ENCODE measurements at places on chromosomes 4 and X.

DNA sequence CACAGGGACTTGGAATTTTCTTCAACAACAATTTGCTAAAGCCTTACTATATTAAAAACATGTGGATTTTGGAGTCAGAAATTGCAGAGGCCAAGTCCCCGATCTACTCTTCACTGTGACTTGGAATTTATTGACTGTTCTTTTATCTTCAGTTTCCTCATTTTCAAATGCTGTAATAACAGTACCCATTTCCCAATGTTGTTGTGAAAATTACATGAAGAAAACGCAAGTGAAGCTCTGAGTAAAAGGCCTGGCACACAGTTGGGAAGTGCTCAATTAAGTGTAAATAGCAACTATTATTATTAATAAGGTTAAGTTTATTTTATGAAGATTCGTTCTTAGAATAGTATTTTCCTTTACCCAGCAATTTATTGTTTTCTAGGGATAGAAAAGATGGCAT lies 15.7 kb downstream of the STBD1 start:
- DNase-seq, result no peak

DNA sequence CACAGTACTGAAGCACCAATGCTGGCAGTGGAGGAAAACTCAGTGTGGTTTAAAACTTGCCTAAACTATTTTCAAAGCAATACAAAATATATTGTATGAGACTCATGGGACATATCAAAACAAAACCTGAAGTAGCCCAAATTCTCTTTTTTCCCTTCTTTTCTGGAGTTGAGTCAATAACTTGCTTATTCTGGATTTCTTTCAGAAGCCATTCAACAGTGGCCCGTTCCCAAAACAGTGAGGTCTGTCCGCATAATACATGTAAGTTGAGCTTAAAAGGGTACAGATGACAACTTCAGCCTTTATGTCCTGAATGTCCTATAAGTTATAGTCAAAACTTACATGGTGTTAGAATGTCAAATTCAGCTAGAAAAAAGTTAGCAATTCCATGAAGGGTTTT lies 100.8 kb downstream of the SHISA3 start:
- DNase-seq, result no peak

- DNase-seq, result no peak
Measured at GRCh38 chr4:131248314-131248713, 1900.8 kb upstream of the PCDH10 start.

- DNase-seq, result no peak
Measured at GRCh38 chrX:8714164-8714563, 17.8 kb downstream of the ANOS1 start.

DNA sequence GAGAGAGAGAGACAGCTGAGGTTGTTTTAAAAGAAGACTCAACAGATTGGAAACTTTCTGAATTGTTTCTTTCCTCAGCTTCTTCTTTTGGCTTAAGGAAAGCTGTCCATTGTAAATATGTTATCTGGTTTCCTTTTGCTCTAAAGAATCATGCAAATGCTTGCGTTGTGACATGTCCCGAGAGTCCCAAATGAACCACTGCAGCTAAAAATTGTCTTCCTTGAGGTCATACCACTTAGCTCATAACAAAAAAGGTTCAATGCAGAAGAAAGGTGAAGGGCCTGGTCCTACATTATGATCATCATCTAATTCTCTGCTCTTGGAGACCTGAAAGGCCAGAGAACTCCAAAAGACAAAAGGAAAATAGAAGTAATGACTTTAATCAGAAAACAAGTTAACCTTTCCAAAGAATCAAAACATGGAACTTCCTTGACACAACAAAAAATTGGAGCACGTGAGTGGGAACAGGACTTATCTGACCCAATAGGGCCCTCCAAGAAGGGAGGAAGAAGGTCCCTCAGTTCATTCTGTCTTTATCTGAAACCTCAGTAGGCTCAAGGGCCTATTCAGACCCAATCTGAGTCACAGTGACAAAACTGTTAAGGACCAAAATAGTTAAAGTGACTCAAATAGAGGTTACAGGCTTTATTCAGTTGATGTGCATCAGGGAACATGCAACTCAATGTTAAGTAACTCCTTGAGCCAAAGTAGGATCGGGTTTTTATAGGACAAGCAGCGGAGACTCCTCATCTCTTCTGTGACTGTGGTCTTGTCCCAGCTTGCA lies 14.7 kb upstream of the VSIG1 start:
- no peak for DNase-seq

DNA sequence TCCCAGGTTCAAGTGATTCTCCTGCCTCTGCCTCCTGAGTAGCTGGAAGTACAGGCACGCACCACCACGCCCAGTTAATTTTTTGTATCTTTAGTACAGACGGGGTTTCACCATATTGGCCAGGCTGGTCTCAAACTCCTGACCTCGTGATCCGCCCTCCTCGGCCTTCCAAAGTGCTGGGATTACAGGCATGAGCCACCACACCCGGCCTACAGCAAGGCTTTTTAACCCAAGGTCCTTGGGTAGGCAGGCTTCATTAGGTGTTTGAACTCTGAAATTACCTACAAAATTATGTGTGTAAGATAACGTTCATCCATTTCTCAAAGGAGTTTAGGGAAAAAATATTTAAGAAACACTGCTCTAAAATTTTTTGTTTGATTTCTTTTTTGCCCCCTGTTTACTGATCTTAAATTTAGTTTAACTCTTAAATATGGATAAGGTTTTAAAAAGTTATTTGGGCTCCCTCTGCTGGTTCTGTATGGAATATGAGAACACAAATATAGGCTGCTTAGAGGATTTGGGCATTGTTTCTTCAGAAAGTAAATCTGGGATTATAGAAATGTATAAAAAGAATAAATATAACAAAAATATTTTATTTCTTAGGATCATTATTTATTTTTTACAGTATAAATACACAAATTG lies 92.8 kb downstream of the CBR4 start:
- peak; percentile 18 for DNase-seq

DNA sequence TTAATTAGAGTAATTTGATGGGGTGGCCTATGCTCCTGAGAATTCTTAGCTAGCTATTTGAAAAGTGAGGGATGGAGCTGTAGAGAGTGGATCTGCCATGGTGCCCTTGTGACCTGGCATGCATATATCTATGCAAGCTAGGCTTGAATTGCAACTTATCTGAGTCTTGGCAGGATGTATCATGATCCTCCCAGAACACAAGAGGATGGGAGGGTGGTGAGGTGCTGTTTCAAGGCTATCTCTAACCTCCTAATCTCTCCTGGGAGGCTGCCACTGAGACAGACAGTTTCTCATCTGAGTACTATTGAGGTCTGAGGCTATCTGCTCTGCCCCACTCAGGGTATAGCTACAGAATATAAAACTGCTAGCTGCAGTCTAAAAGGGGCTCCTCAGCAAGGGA lies 56.6 kb downstream of the BRCC3 start:
- DNase-seq, result no peak

DNA sequence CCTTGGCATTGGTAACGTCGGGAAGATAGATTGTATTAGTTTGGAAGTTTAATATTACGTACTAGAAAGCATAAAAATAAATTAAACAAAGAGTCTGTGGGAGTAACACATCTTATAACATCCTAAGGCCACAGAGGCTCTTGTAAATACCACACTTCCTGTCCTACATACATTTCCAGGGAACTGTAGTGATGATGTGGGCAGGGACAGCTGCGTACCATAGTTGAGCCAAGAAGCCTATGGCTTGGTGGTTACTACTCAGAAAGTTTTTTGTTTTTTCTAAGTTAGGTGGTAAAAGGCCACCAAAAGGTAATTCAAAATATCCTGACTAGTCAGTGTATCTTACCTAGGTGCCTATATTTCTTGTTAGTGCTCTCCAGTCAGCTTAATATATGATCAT lies 4.6 kb upstream of the ANKRD50 start:
- DNase-seq, result no peak

Data from NT2/D1 (cell line).